ENCODE measurements at places on chromosomes 7 and 10.

DNA sequence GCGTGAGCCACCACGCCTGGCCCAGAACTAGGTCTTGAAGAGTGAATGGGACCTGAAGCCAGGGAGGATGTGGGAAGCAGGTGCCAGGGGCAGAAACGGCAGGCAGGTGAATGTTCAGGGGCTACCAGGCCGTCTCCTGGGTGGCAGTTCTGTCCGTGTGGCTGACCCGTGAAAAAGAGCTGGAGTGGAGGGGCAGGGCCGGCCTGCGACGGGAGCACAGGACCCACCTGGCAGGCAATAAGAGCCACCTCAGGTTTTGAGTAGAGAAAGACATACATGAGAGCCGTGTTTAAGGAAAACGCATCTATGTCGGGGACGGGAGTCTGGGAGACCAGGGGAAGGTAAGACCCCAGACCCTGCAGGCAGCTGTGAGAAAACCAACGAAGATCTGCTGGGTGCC is 70.7 kb upstream of the ATP6V0A4 start:
- no peak for DNase-seq

GRCh38 chr7:141992688-141993087 is 3.0 kb upstream of the MGAM start:
- DNase-seq: no peak

DNA sequence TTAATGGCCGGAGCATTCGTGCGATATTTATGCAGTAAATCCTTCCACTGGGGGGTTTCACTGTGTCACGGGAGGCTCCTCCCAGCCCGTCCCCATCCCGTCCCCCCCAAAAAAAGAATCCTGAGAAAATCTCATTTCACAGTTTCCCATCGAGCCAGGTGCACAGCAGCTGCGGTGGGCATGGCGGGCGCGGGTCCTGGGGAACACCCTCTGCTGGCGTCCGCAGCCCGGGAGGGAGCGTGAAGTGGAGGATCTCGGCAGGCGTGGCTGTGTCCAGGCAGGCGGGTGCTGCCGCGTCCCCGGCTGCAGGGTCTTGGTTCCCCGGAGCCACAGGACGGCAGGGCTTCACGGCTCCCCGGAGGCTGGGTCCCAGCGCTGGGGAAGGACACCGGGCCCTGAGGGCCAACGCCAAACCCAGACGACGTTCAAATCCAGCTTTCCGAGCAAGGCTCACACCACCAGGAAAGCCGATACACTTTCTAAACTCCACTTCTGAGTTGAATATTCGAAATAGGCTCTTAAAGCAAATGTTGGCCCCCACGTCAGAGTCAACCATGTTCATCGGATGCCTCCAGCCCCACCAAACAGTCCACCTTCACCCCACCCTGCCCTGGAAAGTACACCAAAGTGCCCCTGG is 55.7 kb downstream of the PDGFA start:
- no peak for DNase-seq

DNA sequence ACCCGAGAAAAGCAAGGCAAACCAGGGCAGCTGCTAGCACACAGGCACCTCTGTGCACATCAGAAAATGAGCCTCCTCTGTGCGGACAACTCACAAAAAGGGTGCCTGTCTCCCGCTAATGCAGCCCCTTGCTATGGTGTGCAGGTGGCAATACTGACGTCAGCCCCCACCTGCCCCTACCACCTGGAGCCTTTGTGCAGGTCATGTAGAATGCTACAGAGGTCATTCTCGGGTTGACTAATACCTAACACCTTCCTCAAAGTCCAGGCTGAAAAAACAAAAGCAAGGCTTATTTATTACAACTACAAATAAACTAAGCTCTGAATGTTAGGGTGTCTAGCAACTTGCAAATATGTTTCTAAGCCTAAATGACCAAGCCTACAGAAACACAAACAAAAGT is 13.9 kb downstream of the PIP4K2A start:
- DNase-seq: no peak

- DNase-seq: no peak
Observed at GRCh38 chr7:46220066-46220630, 299.1 kb upstream of the IGFBP3 start.

DNA sequence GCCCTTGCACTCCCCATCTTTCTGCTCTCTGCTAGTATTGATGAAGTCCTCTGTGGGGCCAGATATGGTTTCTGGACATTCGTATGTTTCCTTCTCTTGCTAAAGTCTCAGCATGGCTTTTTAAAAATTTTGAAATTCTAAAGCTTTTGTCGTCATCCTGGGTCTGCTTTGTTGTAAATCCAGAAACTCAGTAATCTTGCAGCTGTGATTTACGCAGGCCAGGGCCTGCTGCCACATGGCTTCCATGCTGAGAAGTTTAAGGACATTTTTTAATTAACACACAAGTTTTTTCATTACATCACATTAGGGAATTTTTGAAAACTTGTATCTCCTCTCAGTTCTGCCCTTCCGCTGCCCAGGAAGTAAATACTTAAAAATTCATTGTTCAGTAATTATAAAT is 686.1 kb upstream of the IGFBP3 start:
- no peak for DNase-seq

- DNase-seq: no peak
Observed at GRCh38 chr10:24963521-24964041, 11.2 kb upstream of the PRTFDC1 start.

DNA sequence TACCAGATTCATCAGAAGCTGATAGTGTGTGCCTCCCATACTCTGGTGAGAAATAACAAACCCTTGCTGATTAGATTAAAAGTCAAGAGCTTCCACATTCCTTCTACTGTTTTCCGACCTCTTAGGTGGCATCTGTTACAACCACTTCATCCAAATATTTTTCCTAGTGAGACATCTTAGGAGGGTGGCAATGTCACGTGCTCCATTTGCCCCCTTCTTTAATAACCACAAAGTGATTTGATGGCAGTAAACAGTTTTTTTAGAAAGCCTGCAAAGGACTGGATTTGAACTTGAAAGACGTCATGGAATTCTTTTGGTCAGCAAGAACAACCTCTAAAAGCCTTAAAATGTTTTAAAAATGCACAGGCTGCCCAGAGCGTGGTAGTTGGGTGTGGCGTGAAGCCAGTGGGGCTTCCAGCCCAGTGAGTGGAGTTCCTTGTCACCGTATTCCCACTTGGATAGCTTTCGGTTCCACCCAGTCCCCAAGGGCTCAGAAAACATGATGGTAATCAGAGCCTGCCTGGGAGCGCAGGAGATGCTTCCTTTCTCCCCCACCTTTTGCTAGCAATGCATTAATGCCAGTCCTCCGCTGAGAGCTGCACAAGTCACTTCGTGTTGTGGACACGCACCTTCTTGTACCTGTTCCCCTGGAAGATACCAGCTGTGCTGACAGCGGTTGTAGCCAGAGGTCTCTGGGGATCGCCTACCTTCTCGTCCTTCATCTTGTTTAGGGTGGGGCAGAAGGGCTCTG is 256.4 kb downstream of the KIAA1217 start:
- no peak for DNase-seq

DNA sequence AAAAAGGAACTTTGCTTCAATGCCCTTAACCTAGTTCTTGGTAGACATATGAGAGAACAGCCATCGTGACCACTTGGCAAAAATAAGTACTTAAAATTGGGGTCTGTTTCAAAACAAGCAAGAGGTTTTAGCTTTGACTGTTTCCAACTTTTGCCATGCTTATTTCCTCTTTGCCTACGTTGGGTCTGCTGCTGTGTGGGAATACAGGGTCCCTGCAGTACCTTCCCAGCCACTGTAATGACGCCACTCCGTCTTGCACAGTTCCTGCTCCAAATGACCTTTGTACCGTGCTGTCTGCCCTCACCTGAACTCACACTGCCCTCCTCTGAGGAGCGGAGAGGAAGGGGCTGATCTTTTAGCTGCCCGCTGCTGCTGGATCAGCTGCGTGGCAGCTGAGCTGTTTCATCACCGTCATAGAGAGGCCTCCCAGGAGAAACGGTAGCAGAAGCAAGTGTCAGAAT is 133.1 kb downstream of the MAPK8 start:
- DNase-seq: no peak

DNA sequence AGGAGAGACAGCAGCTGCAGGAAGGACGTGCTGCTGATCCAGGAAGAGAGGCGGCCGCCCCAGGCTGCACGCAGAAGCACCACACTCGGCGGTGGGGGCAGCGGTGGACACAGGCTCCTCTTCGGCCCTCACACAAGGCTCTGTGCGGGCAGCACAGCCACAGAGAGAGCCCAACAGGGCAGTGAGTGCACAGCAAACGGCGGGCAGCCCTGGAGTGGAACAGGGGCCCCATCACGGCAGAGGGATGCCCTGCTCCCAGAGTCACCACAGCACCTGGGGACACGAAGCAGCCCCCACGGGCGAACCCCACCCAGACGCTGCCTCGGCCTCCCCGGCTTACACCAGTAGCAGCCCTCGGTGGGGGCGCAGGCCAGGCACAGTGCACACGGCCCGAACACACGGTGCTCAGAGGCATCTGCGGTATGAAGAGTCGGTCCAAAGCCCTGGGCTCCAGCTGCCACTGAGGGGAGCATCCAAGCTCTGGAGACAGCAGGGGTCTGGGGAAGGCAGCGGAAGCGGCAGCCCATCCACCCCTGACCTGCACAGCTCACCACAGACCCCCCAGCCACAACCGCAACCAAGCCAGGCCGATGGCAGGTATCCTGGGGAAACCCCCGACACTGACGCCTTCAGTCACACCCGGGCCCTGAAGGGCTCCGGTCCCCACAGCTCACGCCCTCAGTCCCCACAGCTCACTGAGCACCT is 16.8 kb downstream of the NUDT1 start:
- DNase-seq: no peak

DNA sequence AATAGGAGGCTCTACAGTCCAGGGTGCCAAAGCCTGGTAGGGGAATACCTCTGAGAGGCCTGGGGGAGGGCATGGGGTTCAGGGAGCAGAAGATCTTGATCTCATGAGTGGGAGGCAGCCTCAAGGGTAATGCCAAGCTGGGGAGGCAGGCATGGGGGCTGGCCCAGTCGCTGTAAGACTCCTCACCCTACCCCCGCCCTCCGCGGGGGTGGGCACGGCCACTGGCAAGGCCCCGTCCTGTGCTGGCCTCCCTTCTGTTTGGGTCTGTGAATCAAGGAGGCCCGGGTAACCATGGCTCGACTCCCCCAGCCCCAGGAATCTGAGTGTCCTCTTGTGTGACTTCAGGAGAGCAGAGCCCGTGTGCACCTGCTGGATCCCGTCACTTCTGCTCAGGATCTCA is 473.9 kb downstream of the PLXNA4 start:
- DNase-seq: no peak

DNA sequence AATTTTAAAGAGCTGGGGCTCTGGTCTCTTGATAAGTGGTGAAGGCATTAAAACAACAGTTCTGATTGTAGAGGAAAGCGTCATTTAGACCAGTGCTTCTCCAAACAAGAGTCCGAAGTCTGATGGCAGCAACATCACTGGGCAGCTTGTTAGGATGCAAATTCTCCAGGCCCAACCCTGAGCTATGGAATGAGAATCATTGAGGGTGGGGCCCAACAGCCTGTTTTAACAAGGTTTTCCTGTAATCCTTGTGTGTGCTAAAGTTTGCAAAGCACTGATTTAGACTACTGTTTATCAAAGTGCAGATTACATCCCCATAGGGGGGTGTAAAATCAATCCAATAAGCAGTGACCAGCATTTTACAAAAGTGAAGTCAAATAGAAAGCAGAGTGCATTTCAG is 2.6 kb upstream of the ZNRF2 start:
- no peak for DNase-seq

- DNase-seq: no peak
Observed at GRCh38 chr7:38300175-38300574, 26.7 kb upstream of the TARP start.

GRCh38 chr10:3588346-3588745 is 196.7 kb downstream of the KLF6 start:
- DNase-seq: no peak

- no peak for DNase-seq
Observed at GRCh38 chr10:78620985-78621799, 447.6 kb upstream of the ZMIZ1 start.

DNA sequence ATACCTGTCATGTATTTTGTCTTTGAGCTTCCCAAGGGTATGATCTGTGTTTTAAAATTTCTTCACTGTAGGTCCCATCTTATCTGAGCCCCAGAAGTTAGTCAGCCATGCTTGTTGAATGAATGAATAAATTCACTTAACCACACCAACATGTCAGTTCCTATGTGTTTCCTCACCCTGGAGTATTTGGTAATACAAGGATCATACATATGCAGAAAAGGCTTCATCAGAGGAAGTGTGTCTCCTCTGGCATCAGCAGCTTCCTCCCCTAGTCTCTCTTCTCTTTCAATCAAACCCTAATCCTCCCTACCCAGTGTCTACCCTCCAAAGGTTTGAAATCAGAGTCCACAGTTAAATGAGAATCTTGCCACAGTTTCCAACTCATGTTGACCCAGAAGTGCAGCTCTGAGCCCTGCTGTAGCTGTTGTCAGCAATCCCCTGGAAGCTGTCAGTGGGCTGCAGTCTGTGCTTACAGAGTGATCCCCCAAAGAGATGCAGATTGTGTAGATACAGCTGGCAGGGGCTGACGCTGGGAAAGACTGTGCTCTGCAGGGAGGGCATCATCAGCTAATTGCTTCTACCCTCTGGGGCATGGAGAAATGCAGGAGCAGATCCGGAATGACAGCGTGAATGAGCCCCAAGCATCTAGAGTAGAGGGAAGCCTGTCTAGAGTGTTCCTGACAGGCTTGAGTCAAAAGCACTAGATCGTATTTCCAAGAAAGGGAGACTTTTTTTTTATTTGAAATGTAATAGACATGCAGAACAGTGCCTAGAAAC is 105.0 kb upstream of the WDR11 start:
- DNase-seq: no peak

- DNase-seq: no peak
Observed at GRCh38 chr10:78896159-78896928, 172.4 kb upstream of the ZMIZ1 start.

GRCh38 chr7:19352305-19352695 is 207.1 kb upstream of the FERD3L start:
- DNase-seq: no peak

GRCh38 chr7:79341902-79342301 is 111.6 kb downstream of the MAGI2 start:
- no peak for DNase-seq

DNA sequence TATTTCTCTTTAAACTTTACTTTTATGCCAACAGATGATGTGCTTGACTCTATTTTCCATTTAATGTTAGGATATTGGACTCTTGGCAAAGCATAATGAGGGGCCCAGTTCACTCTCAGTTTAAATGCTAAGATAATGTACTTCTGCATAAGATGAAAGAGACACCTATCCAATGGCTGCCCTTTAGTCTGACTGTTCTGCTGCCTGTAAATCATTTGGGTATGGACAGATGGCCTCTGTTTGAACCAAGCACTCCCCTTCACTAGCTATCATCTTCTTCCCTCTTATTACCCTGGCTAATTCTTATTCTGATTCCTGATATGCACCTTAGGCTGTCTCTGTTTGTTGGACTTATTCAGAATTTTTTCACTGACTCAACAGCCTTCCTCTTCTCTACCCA is 72.1 kb downstream of the SEM1 start:
- no peak for DNase-seq

DNA sequence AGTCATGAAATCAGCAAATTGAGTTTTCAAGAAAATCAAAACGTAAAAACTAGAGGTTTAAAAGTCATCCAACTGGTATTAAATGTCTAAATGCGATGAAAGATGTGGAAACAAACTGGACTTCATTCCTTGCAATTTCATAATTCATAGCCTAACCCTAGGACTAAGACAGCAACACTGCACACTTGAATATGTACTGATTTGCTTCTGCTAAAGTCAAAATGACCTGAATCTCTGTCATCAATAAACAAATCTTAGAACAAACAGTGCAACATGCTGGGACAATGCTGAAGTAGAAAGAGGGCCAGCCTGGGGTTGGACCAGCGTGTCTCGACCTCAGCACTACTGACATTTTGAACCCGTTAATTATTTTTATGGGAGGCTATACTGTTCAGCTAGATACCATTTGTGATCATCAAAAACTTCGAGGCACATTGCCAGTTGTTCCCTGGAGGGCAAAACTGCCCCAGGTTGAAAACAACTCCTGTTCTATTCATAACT is 47.1 kb downstream of the MYOF start:
- DNase-seq: no peak

Data from activated T-helper 2 cell treated with anti-CD3 and anti-CD28 coated beads, Interferon-gamma antibody, Interleukin-2, Interleukin-4, amounts not matched to agents 10 μg/mL and 5 μg/mL and 100 μg/mL, durations not matched to agents 14 hours and 24 hours and 36 hours (primary cell).